ENCODE measurements at places on chromosomes 1 and 21.

- peak; percentile 83 for DNase-seq
These were observed 3.5 kb downstream of the EPHX1 start for GRCh38 chr1:225813214-225813964.

DNA sequence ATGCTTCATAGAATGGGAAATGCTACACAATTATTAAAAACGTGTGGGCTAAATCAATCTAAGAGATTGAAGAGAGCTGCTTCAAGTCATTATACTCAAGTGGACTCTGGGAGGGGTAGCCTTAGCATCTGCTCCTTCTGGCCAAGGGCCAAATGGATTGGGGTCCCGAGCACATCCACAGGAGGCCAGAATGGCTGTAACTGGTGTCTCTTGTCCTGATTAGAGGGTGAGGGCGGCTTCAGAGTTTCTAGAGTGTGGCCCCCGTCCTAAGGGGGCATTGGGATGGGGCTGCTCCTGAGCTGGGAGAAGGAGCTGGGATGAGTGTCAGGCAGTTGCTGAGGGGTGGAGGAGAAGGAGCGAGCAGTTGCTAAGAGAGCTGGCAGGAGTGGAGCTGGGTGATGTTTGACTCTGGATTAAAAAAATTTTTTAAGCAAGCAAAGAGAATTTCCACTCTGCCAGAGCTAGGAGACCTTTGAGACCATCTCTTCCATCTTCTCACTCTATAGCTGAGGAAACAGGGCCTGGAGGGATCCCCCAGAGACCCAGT, 71.3 kb upstream of the TLR5 start:
- DNase-seq = no peak

GRCh38 chr1:230308039-230308438, 118.1 kb downstream of the PGBD5 start:
- no peak for DNase-seq

DNA sequence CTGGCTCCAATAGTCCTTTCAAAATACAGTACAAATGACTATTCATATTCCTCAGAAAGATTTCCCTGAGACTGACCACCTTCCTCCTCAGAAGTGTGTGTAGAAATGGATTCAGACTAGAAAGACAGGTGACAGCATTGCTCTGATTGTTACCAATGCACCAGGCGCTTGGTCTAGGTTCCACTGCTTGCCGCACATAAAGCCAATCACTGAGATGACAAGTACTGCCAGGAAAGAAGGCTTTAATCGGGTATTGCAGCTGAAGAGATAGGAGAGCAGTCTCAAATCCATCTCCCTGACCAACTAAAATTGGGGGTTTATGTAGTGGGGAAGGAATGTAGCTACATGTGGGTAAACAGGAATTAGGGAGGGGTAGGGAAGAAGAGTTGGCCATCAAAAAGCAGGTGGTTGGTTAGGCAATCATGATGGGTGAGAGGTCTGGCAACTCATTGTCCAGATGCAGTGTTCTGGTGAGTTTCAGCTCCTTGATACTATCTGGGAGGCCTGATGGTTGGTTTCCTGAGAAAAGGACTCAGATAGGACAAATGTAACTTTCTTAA, 98.0 kb downstream of the KCNH1 start:
- no peak for DNase-seq

- DNase-seq = no peak
These were observed 86.9 kb downstream of the SMYD2 start for GRCh38 chr1:214367841-214368240.

DNA sequence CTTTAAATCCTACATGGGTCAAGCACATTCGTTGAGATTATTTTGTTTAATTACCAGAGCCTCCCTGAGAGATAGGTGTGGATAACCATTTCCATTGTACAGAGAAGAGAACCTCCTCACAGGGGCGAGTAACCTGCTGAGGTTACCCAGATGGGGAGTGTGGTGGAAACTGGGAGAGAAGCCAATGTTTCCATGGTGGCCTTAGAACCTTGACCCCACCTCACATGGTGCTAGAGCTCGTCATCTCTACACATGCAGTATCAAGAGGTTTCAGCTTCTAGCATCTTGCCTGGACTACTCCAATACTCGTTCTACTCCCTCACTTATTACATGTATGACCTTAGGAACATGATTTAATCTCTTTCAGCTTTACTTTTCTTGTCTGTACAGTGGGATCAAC, 4.8 kb downstream of the REG4 start:
- DNase-seq = no peak

GRCh38 chr1:167837326-167837725, 76.6 kb downstream of the ADCY10 start:
- DNase-seq = peak; percentile 39

GRCh38 chr1:242569867-242570266, 45.4 kb upstream of the PLD5 start:
- DNase-seq = no peak

GRCh38 chr1:32180186-32181060, 948 bp downstream of the TXLNA start:
- peak; percentile 65 for DNase-seq

DNA sequence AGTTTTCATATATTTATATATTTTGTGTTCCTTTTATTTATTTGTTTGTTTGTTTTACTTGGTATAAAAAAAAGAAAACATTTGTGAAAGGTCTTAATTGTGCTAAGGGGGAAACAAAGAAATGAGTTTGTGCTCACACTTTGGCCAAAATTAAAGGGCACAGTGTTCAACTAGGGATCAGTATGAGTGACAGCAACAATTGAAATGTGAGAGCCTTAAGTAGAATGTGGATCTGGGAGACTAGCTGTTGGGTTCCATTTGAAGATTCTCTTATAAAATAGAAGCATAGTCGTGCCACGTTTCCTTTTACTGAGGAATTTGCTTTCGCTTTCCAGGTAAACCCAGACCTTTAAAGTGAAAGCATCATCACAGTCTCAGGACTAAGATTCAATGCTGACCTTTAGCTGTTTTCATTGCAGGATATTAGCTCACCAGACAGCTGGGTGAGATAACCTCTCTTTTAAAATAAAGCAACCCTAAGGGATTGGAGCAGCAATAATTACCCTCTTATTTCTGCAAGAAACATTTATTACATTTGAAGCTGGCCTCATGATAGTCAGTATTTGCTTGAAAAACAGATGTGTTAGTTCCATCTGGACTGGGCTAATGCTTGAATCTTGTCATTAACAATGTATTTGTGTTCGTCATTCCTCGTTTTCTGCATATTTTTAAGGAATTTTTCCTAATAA, 37.1 kb upstream of the CD55 start:
- no peak for DNase-seq

GRCh38 chr1:113674591-113674990, 84.7 kb downstream of the PHTF1 start:
- no peak for DNase-seq
